Lower leg skin (tissue), 4 donors: ENCODE measurements at places on chromosomes 11 and 22.

- DNase-seq, result no peak
Observed at GRCh38 chr22:27445881-27446280, 355.7 kb downstream of the MN1 start.

GRCh38 chr11:122339436-122340060 is 223.5 kb upstream of the BLID start:
- DNase-seq, result no peak

DNA sequence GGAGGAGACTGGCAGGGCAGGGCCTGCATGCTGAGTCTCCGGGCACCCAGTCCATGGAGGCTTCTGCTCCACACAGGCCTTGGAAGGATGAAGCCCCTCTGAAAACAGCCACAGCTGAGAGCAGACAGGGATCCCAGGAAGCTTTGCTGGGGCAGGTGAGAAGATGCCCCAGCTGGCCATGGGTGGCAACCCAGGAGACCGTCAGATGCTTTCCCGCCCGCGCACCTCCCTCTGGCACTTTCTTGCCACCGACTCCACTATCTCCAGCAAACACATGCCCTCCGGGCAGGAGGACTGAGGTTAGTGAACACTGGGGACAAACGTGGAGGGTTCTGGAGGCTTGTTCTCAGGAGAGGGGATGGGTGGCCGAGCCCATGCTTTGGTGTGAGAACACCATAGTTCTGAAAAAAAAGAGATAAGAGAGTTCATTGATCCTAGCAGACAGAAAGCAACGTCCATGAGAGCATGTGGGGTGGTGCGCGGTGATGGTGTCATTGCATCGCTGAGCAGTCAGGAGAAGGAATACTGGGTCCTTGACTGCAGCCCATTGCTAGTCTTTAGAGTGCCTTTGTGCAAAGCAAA is 2.3 kb downstream of the C1QTNF6 start:
- DNase-seq, result no peak

- no peak for DNase-seq
Observed at GRCh38 chr11:61009392-61010275, 38.2 kb downstream of the CD6 start.

- DNase-seq, result no peak
Observed at GRCh38 chr22:41524251-41524661, 20.0 kb downstream of the POLR3H start.

GRCh38 chr11:68763181-68763721 is 11.9 kb upstream of the TESMIN start:
- no peak for DNase-seq

GRCh38 chr11:76629116-76629852 is 41.3 kb downstream of the LRRC32 start:
- peak; percentile 60 for DNase-seq

- DNase-seq, result no peak
Observed at GRCh38 chr11:61636676-61637075, 43.5 kb upstream of the DAGLA start.

- DNase-seq, result peak; percentile 80
Observed at GRCh38 chr22:22235558-22235957, 9.0 kb upstream of the VPREB1 start.

GRCh38 chr11:76161261-76161961 is 44.9 kb downstream of the WNT11 start:
- DNase-seq, result no peak

DNA sequence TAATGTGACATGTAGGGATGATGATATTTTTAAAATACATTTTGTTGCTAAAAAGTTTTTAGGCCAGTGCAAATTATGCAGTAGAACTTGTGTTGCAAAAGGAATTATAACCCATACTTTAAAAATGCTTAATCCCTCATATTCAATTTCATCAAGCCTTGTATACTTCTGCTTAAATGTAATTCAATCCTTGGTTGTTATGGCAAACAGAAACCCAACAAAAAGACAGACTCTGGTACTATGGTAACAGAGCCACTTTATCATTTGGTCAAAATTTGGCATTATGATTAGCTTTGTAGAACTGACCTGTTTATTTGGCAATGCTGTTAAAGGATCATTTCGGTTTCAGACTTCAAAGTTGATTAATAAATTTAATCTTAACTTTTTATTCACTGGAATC is 284.8 kb downstream of the TMEM135 start:
- DNase-seq, result no peak

DNA sequence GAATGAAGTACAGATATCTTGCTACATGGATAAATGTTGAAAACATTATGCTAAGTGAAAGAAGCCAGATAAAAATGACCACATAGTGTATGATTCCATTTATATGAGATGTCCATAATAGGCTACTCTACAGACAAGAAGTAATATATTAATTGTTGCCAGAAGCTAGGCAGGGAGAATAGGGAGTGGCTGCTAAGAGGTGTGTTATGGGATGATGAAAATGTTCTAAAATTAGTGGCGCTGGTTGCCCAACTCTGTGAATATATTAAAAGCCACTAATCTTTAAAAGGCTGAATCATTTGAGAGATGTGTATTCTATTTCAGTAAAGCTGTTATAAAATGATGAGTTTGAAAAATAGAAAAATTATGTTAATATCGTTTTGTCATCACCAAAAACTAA is 144.4 kb downstream of the NCAM1 start:
- no peak for DNase-seq

DNA sequence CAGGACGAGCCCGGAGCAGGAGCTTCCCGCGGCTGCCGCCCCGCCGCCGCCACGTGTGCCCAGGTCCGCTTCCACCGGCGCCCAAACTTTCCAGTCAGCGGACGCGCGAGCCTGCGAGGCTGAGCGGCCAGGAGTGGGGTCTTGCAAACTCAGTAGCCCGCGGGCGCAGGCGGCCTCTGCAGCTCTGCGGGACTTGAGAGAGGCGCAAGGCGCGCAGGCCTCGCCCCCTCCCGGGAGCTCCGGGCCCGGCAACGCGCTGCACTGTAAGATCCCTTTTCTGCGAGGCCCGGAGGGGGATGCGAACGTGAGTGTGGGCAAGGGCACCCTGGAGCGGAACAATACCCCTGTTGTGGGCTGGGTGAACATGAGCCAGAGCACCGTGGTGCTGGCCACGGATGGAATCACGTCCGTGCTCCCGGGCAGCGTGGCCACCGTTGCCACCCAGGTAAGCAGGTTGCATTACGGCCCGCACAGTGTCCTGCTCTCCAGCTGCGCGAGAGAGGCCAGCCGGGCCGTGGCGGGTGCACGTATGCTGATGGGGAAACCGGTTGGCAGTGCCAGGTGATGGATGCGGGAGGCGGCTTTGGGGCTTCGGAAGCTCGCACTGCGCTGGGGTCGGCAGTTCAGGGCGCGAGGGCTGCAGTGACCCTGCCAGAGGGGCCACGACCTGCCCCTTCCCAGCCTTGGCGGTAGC is 2.0 kb downstream of the SLC6A5 start:
- no peak for DNase-seq

DNA sequence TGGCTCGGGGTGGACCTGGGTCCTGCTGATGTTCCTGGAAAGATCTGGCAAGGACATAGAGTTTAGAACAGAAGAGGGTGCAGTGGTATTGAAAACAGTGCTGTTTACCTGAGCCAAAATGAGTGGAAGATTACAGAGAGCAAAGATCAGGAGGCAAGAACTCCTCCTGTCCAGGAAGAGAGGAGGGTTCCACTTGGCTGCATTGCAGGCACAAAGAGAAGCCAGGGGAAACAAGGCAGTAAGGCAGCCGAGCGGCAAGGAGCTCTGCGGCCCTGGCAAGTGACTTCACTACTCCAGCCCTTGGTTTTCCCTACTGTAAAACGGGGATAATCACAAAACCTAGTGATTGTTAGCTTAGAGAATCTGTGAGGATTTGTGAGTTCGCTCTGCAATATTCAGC is 3.7 kb upstream of the PACSIN2 start:
- DNase-seq, result no peak

- no peak for DNase-seq
Observed at GRCh38 chr22:49865156-49865555, 11.5 kb downstream of the ZBED4 start.

GRCh38 chr11:95412074-95412473 is 181.1 kb upstream of the SESN3 start:
- no peak for DNase-seq

GRCh38 chr22:41638124-41638523 is 17.0 kb downstream of the XRCC6 start:
- DNase-seq, result no peak

GRCh38 chr11:44690651-44691050 is 36.1 kb upstream of the TSPAN18 start:
- no peak for DNase-seq

GRCh38 chr11:39209981-39210380 is 2249.5 kb downstream of the LRRC4C start:
- DNase-seq, result no peak

- DNase-seq, result no peak
Observed at GRCh38 chr11:9144828-9145227, 53.4 kb upstream of the SCUBE2 start.

- no peak for DNase-seq
Observed at GRCh38 chr11:71316701-71317100, 64.3 kb upstream of the SHANK2 start.

GRCh38 chr11:45523760-45524159 is 141.7 kb downstream of the CHST1 start:
- DNase-seq, result no peak

- DNase-seq, result no peak
Observed at GRCh38 chr11:115300660-115301428, 203.4 kb downstream of the CADM1 start.

DNA sequence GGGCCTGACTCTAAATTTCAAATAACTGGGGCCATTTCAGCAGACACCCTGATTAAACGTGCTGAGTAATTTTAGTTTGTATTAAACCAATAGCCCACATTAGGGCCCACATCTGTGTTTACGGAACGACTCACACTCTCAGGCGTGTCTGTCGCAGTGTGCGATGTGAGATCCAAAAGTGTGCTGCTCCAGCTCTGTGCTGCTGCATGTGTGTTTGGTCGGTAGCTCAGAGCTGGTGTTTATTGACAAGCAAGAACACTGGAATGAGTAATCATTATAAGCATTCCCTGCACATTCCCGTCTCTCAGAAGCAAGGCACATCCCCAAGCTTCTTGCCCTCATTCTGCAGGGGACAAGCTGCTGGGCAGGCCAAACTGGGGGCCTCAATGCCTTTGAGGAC is 7.8 kb downstream of the OPCML start:
- DNase-seq, result no peak

- no peak for DNase-seq
Observed at GRCh38 chr11:66437979-66438503, 607 bp downstream of the MRPL11 start.

- no peak for DNase-seq
Observed at GRCh38 chr11:109849051-109849450, 244.1 kb upstream of the ZC3H12C start.

DNA sequence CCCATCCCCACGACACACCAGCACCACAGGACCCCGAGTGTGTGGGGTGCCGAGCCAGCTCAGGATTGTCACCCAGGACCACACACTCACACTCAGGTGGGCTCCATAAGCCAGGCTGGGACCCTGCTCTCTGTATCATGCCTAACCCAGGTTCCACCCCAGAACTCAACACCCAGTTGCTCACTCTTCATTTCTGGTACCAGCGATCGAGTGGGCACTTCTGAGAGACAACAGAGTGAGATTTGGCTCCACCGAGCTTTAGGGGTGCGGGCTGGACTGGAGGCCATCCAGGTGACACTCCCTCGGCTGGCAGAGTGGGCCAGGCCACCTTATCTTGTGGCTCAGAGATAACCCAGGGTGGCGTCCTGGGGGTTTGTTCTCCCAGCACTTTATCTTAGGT is 1323.8 kb downstream of the BRD1 start:
- no peak for DNase-seq

GRCh38 chr11:63530021-63530420 is 6.6 kb upstream of the PLAAT4 start:
- DNase-seq, result no peak

- no peak for DNase-seq
Observed at GRCh38 chr22:21713428-21714058, 22.1 kb downstream of the YPEL1 start.

DNA sequence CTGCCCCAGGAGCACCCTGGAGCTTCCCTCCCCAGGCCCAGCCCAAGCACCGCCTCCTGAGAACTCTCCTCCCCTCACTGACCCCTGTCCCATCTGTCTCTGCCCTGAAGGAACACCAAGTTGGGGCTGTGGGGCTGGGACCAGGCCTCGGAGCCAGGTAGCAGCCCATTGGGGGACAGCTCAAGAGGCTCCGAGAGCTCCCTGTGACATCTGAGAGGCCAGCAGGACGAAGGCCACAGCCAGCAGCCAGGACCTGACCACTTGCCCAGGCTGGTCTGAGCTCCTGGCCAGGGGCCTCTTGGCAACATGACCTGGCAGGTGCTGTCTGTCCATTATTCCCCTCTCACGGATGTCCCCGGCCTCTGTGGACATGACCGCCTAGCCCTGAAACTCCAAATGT is 33.7 kb downstream of the IGF2 start:
- no peak for DNase-seq

- DNase-seq, result no peak
Observed at GRCh38 chr11:7495882-7496551, 10.7 kb downstream of the OLFML1 start.

GRCh38 chr11:89502301-89502700 is 11.1 kb upstream of the NOX4 start:
- DNase-seq, result no peak

GRCh38 chr11:85725510-85726258 is 39.7 kb upstream of the CCDC89 start:
- DNase-seq, result no peak

- no peak for DNase-seq
Observed at GRCh38 chr11:46527591-46528130, 66.2 kb downstream of the AMBRA1 start.

DNA sequence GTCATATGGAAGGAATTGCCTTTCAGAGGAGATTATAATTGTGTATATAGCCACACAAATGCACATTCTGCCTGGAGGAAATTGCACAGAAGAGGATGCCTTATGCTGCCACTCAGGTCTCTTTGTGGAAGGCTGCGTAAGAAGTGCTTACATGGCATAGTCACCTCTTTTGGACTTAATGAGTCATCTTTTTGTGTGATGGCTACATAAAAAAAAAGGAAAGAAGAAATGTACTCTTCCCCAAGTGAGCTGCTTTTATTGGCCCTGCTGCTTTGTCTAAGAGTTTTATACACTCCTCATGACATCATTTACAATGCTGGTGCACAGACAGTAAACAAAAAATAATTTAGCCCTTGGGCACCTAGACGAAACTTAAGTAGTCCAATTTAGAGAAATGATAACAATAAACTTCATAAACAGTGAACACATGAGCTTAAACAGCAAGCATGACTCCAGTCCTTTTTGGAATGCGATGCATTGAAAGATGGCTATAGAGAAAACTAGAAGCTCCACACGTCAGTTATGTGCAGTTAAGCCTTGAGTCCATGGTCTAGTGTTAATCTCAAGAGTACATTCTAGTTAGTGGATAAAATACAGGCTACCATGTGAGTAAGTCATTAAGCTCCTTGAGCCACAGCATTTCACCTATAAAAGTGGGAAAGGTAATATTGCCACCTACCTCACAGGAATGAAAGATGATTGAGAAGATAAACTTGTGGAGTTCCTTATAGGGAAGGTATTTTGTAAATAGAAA is 12.0 kb downstream of the CSTPP1 start:
- DNase-seq, result no peak
